ENCODE measurements at places on chromosomes 4 and X.

DNA sequence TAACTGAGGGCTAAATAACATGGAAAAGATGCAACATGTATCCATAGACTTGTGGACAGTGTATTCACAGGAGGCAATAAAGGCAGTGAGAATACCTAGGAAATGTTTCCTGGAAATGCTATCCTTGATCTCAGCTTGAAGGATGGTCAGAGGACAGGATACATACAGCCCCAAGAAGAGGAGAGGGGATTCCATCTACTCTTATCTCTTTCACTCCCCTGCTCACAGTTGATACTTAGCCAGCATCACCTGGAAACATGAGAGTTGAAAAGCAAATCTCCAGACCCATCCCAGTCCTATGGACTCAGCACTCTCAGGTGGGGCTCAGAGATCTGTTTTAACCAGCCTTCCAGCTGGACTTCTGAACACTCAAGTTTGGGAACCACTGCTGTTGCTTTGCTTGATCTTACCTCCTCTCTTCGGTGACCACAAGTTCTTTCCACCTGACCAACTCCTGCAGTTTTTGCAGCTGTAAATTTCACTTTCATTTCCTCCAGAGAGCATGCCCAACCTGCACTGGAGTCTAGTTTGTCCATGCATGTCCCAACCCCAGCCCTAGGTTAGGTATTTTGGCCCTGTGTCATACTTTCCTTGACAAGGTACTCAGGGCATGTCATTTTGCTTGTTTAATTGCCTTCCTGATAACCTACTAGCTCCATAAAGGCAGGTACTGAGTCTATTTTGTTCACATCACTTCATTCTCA, 10.4 kb downstream of the RELL1 start:
- no peak for DNase-seq

- no peak for DNase-seq
Measured at GRCh38 chr4:3673716-3674478, 92.3 kb upstream of the ADRA2C start.

DNA sequence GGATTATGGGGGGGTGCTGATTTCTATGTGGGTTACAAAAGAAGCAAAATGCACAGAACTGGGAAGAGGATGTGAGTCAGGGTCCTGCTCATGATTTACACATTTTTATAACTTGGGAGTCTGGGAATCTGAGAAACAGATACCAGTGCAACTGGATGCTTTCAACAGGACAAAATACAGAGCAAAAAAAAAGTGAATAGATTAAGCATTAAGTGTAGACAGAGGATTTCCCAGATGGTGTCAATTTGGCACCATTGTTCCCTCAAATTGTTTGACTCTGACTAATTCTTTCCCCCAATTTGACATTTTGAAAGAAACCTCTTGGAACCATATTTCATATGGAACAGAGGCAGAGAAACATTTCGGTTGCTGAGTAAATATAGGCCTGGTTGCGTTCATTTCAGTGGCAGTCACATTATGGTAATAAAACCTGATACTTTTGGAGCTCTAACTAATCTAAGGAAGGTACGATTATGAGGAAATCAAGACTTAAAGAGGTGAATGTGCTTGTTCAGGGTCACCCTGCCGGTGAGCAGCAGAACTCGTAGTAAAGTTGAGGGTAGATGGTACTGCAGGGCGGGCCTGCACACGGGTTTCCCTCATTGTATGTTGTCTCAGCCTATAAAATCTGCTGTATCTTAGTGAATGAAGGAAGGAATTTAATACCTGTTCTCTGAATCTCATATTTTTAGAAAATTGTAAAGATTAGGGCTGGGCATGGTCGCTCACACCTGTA, 18.7 kb upstream of the CDKL5 start:
- DNase-seq: no peak

GRCh38 chrX:155235891-155236290, 19.6 kb downstream of the VBP1 start:
- no peak for DNase-seq

- no peak for DNase-seq
Measured at GRCh38 chrX:54178100-54178940, 4.7 kb downstream of the FAM120C start.

DNA sequence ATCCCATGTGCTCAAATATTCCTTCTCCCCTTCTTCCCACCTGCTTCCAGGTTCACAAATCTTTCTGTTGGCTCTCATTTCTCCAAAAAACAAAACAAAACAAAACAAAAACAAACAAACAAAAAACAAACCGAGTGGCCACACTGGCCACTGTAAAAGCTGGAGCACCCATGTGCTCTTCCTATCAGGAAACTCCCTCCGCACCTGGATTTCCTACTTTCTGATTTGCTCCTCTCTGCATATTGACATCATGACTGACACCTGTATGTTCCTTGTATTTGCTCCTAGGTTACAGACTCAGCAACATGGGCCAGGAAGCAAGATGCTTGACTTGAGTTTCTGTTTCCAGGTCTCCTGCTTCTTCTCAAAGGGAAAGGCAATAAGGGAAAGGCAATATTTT, 258.8 kb downstream of the GPC3 start:
- no peak for DNase-seq

DNA sequence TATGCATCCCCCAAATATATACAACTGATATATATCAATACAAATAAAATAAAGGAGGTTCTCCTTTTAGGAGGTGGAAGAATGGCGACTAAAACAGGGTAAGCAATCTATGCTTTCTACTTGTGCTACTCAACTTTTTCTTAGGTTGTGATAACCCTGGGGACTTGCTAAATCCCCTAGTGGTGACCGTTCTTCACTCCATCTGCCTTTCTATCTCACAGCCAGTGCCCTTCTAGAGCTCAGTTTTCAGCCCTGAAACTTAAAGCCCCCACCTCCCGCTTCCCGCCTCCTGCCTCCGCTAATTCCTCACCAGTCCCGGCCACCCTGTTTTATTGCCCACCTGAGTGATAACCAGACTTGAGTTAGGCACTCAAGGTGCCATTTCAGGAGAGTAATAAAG, 15.5 kb upstream of the ESX1 start:
- DNase-seq: no peak

DNA sequence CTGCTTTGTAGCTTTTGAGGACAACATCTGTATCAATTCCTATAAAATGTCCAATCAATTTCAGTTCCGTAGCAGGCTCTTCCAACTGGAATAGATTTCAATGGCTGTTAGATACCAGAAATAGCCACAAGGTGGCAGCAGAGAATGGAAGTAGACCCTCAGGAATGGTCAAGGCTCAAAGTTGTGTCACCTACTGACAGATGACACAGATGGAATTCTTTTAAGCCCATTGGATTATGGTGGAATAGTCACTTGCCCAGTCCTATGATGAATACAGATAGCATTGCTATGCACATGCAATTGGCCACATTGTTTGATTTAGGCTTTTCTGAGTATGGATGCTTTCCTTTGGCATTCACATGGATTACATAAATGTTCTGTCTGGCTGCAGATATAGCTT, 130.4 kb upstream of the RADX start:
- DNase-seq: peak; percentile 26

DNA sequence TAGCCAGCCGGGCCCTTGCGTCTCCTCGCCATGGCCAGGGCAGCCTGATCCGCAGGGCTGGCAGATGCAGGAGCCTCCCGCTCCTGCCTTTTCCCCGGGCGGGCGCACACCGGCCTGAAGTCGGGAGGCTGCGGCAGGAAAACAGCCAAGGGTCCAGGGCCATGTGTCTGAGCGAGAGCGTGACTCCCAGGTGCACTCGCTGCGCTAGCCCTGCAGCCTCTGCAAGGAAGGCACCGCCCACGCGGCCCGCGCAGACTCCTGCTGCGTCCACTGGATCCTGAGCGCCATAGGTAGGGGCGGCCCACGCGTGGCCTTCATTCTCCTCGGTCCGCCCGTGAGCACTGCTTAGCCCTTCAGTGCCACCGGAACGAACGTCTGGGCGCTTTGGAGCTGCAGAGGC, 379.9 kb downstream of the TRAM1L1 start:
- no peak for DNase-seq

DNA sequence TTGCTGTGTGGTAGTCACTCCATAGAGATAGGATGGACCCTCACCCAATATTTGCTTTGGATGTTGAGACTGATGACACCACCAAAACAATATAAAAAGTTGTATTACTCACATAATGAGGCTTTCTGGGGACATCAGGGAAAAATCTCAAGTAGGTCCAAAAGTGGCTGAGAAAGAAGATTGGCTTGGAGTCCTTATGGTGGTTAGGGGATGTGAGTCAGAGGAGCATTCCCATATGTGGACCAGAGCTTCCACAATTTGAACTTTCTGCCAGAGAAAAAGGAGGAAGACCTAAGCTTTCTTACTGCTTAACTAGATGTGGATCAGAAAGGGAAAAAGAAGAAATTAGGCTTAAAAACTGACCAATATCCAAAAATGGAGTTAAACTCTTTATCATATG, 460.5 kb downstream of the SH3BGRL start:
- no peak for DNase-seq

- DNase-seq: no peak
Measured at GRCh38 chr4:166104623-166105022, 231.6 kb downstream of the TLL1 start.

- no peak for DNase-seq
Measured at GRCh38 chr4:83009529-83009928, 1.1 kb downstream of the LIN54 start.

- DNase-seq: no peak
Measured at GRCh38 chr4:39227906-39228305, 45.6 kb downstream of the WDR19 start.

DNA sequence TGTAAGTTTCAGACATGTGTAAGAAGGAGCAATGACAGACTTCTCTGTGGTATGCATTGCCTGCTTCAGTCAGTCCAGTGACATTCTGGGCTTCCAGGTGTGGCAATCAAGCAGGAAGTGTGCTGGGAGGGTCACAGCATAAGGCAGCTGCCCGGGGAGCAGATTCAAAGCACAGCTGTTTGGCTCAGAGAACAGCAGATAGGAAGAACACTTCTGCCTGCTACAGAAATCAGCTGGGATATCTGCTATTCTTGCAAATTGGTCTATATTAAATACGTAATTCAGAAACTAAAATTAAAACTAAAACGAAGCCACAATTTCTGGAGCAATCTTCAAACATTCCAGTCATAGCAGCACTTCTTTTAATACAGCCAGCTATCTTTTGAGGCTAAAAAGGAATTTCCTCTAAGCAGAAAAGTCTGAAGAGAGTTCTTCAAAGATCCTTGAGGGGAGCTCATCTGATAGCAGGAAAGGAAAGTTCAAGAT, 47.5 kb upstream of the GALNT7 start:
- no peak for DNase-seq

GRCh38 chr4:29319663-29320340, 1400.4 kb upstream of the PCDH7 start:
- DNase-seq: no peak

- DNase-seq: no peak
Measured at GRCh38 chr4:37665333-37666320, 20.5 kb downstream of the RELL1 start.

GRCh38 chr4:123777373-123777772, 380.8 kb downstream of the SPRY1 start:
- no peak for DNase-seq

DNA sequence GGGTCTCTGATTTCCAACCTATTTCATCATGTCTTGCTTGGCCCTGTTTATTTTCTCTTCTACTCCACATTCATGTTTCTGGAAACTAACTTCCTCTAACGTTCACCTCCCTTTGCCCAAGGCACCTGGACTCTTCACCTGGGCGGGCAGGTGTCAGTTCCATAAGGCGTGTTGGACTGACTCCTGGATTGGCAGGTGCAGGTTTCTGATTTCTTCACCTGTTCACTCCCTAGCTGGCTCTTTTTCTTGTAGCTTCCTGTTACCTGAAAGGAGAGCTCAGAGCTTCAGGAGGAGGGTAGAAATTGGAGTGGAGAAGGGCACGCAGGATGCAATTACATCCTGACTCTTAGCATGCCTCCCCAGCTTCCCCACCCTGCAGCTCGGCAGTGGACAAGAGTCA, 350.8 kb upstream of the KLF3 start:
- no peak for DNase-seq

GRCh38 chrX:155334486-155335336, at the start of gene CLIC2:
TSS of gene CLIC2 (minus strand) at chrX:155334614. CDS start at chrX:155334427, 187 bp downstream.
- no peak for DNase-seq

DNA sequence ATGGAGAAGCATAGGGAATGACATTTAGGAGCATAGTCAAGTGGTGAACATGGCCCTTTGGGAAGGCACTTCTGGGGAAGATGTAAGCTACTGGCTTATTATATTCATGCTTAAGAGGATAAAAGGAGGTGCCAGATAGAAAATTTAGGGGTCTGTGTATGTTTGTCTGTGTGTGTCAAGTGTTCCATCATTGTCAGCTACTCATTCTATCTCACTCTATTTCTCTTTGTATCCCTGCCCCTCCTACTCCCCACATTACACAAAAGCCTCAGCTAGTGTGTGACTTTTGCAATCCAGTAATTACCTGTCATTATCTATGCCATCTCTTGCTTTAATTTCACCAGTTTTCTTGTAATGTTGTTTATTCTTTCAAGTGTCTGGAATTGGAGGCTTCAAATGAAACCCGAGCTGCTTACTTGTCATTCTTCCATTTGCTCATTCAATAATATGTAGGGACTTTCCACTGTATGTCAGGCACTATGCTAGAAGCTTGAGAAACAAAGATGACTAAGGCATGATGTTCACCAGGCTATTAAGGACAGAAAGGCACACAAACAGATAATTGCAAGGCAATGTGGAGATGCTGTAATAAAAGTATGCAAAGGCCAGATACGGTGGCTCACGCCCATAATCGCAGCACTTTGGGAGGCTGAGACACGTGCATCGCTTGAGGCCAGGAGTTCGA, 229.8 kb upstream of the TEX13C start:
- no peak for DNase-seq

DNA sequence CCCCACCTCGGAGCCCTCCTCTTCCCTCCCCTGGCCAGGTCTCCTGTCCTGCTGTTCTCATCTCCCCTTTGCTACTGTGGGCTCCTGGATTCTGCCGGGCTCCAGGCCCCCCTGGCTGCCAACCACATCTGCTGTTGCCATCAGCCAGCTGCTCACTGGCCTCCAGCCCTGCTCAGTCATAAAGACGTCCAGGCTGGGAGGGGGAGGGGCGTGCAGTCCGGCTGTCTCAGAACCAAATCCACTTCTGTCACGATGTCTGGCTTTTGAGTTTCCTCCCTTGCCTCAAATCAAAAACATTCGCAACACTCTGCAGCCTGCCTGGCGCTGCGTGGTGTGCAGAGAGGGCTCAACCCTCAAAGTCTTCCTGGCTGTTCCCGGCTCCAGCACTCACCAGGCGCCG, 7.1 kb downstream of the RASL11B start:
- no peak for DNase-seq
